ENCODE measurements at places on chromosomes 7 and 10.

DNA sequence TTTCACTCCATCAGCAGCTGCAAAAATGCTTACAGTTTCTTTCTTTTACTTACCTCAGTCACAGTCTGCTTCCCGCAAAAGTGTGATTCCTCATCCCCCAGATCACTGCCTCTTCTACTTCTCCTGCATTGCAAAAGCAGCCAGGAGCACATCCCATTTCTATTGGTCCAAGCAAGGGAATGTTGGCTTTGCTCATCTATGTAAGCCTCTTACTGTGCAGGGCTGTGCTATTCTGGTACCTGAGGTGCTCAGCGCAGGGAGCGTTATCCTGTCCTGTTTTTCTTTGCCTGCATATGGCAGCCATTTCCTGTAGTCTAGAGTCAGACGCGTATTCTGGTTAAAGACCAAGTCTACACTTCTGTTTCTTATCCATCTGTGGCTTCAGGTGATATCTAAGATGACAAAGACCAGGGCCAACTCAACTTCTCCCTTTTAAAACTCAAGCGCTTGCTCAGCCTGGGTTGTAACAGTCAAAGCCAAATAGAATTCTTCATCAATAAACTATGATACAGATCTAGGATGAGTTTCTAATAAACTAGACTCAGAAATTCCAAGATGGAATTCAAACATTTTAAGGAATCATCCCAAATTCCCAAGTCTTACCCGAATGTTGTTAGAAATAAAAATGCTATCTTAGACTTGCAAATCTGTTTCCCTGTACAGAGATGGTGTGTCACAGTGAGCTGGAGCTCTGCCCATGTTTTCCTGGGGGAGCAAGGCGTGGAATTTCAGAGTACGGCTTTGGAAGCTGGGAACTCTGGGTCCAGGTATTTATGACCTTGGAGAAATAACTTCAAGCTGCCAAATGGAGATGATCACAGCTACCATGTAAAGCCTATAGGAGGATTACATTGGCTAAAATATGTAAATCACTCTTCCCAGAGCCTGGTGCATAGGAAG, 6.1 kb upstream of the RBM17 start:
- no peak for DNase-seq

GRCh38 chr10:80501913-80502521, 35.7 kb upstream of the SH2D4B start:
- no peak for DNase-seq

- no peak for DNase-seq
Observed at GRCh38 chr7:20449176-20449575, 118.5 kb downstream of the ITGB8 start.

DNA sequence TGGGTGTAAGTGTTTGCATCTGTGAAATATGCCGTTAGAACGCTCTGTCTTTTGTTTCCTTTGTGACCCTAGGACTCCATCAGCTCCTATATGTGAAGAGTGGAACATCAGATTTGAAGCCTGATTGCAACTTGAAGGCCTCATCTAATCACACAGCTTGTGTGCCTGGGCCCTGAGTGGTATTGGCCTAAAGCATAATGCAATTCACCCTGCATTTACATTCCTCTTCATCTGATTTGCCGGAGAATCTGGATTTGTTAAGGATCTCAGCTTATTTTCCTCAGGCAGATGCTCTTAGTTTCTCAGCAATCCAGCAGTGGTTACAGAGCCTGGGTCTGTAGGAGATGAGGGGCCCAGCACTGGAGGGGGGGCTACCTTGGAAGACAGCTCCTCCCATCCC, 183.2 kb upstream of the ITGB1 start:
- no peak for DNase-seq

DNA sequence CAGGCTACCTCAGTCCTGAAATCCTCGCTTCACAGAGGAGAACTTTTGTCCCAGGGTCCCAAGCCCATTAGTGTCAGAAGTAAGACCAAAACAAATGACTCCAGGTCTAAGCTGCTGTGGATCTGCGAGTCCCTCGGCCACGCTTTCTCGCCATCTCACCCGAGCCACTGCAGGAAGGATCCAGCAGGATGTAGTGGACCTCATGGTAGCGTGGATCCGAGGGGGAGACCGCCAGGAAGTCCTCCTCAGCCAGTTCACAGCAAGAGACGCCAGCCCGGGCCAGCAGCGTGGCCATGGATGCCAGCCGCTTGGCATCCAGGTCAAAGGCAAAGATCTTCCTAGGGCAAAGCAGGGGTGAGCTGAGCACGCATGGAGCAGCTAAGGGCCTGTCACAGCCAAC, 4.6 kb downstream of the NSUN5 start:
- DNase-seq: no peak

DNA sequence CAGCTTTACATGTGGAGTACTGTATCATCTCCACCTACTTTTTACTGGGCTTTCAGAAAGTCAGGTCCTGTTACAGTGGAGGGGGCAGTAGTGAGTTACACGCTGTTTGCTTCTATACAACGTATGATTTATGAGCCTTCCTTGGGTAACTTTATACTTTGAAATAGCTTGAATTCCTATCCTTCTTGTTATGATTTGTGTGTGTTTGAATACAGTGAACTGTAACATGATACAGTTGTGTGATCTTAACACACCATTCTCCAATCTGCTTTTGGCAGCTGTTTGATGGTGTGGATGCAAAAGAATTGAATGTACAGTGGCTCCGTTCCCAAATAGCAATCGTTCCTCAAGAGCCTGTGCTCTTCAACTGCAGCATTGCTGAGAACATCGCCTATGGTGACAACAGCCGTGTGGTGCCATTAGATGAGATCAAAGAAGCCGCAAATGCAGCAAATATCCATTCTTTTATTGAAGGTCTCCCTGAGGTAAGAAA, 41.7 kb downstream of the SP8 start:
- DNase-seq: no peak

GRCh38 chr10:97002670-97003069, 170.6 kb downstream of the LCOR start:
- DNase-seq: no peak

DNA sequence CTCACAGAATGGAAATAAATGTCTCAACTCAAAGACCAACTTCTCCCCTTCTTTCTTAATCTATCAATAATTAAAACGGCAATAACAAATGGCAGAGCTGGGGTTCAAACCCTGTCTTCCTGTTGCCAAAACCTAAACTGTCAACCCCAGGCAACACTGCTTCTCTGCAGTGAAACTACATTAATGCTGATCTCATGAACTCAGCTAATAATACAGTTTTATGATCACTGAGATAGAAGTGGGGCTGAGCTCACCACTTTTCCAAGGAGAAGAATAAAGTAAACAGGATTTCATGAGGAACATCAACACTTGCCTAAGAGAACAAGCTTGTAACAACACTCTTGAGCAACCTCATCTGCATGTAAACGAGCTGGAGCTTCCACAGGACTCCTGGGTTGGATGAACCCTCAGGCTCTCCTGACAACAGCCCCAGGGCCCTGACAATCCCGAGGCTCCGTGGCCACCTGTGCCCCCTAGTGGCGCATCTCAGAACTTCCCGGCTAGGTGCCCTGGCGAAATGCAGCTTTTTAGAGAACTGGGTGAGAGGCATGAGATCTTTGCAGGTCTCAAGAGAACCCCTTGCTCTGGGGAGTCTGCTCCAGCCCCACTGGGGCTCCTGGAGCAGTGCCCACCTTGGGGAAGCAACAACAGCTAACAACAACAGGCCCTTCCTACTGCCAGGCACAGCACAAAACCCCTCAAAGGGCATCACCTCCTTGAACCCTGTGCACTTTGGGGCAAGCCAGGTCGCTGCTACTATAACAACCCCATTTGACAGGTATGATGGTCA, 169.3 kb downstream of the SH3PXD2A start:
- DNase-seq: peak; percentile 61

GRCh38 chr10:94292434-94293090, 70.2 kb downstream of the NOC3L start:
- DNase-seq: no peak

- DNase-seq: no peak
Observed at GRCh38 chr10:103576862-103577261, 83.4 kb downstream of the NEURL1 start.

GRCh38 chr7:124752310-124752709, 13.3 kb downstream of the GPR37 start:
- DNase-seq: no peak

- no peak for DNase-seq
Observed at GRCh38 chr7:47069385-47070076, 512.4 kb downstream of the TNS3 start.

DNA sequence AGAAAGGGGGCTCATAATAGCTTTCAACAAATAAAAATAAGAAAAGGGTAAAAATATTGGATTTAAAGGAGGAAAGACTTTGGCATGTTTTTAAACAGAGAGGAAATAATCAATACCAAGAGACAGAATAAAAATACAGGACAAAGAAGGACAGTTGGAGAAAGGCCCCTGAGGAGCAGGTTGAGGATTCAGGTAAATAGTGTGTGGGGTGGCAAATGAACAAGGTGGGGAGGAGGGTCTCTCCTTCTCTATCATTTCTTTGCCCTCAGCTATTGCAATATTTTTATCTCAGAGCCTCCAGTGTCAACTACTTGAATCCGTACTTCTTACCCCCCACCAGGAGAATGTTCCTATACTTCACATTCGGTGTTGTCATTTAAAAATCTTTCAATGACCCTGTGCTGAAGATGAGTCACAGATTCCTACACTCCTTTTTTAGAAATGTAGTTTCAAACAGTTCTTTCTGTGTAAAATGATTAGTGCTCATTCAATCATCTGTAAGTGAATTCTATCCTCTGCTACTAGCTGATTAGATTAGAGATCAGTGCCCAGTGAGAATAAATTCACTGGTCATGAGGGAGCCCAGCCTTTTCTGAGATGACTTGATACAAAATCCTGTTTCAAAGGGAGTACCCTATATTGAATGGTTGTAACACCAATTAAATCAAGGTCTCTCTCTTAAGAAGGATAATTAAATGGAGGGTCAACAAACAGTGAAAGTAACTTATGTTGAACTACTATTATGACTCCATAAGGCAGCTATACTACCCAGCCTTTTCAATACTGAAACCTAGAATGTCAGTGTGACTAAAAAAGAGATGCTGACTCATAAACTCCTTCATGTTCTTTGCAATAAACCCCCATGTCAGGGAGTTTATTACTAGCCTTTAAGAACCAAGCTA, 50.4 kb upstream of the WNT16 start:
- DNase-seq: no peak

DNA sequence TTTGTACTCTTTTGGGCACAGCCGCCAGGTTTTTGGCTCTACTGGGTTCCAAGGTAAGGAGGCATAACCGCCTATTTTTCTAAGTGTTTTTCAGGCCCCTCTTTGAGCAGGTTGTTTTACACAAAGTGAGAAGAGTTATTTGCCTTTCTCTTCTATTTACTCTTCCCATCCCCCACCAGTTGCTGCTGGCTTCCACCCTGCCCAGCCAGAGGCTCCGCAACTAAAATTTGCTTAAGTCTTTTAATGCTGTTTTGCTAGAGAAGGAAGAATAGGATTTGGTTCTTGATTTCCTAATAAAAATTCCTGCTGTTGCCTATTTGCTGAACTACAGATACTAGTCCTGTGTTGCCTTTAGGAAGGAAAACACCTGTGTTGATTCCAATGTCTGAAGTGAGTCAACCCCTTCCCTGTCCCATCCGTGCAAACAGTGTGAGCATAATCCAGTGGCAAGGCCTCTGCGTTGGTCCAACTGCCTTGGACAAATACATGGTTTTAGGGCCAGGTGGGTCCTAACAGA, 1.9 kb downstream of the PLA2G12B start:
- no peak for DNase-seq

- DNase-seq: no peak
Observed at GRCh38 chr7:42174391-42174912, 62.6 kb downstream of the GLI3 start.

DNA sequence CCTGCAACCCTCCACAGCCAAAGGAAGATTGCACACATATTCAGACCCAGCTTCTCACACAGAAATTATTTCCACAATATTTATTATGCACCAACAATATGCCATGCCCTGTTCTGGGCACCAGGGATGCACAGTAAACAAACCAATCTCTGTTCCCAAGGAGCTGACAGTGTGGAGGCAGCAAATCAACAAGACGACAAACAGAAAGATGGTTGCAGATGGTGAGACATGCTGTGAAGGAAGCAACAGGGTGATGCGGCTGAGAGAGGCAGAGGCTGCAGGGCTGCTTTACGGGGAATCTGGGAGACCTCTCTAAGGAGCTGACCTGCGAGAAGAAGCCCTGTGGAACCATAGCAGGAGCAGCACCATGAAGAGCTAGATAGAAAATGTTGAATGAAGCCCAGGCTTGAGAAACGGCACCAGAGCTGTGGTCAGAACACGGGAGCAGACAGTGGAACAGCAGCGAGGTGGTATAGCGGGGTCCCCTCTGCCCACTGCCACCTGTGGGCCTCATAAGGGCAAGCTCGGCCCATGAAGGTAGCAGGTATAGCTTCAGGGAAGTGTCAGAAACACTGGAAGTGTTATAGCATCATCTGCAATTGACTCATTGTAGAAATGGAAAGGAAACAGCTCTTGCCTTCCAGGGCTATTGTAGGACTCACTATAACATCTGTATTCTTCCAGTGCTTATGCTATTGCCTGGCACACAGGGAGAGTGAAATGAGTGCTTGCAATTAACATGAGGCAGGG, 17.4 kb downstream of the RBP3 start:
- DNase-seq: no peak

DNA sequence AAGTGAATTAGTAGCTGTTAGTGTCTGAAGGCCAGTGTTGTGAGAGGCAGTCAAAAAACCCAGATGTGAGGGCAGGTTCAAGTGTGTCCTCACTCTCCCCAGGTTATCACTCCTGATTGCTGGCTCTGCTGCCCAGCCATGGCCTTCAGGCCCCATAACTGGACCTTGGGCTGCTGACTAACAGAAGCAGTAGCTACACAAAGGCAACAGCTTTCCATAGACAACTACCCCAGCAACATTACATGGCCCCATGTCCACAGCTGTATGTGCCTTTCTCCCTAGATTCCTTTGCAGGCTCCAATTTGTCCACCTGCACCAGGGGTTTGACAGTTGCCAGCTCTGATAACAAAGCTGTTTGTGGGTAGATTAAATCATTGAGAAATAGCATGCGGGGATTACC, 297.8 kb downstream of the ARL4A start:
- no peak for DNase-seq

GRCh38 chr10:5482016-5482415, 17.4 kb downstream of the CALML5 start:
- no peak for DNase-seq

DNA sequence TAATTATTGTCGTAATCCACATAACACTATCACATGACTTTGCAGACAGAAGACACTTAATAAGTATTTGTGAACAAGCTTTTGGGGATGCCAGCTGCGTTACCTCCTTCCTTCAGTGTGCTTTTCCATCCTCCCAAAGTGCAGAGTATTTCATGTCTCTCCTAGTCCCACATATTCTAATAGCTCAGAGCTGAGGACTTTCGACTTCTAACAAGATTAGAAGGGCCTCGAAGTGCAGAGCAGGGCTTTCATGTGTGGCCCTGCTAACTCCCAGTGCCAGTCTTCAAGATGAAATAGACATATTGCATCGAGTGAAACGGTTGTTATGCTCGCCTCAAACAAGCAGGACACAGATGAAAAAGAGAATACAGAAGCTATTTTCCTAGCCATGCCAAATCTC, 125.7 kb upstream of the RNF32 start:
- DNase-seq: no peak
